ENCODE measurements at places on chromosomes 5 and 9.
A peak's percentile ranks its signal among the peaks of the same experiment; 100 is the strongest.

DNA sequence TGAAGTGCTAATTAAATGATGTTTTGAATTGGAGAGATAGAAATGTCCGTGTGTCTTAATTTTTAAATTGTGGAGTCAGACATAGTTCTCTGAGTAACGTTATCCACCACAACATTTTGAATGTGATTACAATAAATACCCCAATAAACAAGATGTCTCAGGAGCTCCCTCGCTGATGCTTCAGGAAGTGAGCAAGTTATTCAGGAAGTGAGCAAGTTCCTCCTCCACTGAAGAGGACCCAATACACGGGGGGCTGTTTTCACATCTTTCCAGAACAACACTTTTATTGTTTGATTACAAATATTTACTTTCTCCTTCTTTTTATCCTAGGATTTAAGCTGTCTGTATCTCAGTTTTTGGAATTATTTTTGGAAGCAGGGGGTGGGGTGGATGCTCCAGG is 363.8 kb downstream of the LRRC70 start:
- DNase-seq = no peak

DNA sequence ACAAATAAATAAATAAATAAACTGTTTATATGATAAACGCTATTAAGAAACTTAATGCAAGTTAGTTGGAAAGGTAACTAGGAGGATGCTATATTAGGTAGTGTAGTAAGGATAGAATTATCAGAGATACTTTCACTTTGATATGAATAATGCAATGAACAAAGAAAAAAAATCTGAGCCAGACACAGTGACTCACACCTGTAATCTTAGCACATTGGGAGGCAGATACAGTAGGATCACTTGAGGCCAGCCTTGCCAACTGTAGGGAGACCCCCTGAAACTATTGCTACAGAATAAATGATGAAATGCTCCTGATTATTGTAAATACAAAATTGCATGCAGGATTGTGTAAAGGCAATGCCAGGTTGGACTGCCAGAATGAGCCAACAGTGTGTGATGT is 109.2 kb downstream of the ANXA2R start:
- DNase-seq = no peak

DNA sequence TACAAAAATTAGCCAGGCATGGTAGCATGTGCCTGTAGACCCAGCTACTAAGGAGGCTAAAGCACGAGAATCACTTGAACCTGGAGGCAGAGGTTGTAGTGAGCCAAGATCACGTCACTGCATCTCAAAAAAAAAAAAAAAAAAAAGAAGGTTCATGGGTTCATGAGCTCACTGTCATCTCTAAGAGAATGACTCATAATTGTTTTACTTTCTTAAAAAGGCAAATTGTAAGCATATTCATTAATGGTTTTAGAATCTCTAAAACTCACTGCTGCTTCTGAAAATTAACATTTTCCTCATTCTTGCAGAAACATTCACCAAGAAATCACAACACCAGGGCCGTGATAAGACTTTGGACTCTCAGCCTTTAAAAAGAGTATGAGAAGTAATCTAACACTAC is 103.6 kb downstream of the GNA14 start:
- DNase-seq = no peak

GRCh38 chr9:74498621-74499095 is 1.5 kb downstream of the RORB start:
- DNase-seq = no peak

DNA sequence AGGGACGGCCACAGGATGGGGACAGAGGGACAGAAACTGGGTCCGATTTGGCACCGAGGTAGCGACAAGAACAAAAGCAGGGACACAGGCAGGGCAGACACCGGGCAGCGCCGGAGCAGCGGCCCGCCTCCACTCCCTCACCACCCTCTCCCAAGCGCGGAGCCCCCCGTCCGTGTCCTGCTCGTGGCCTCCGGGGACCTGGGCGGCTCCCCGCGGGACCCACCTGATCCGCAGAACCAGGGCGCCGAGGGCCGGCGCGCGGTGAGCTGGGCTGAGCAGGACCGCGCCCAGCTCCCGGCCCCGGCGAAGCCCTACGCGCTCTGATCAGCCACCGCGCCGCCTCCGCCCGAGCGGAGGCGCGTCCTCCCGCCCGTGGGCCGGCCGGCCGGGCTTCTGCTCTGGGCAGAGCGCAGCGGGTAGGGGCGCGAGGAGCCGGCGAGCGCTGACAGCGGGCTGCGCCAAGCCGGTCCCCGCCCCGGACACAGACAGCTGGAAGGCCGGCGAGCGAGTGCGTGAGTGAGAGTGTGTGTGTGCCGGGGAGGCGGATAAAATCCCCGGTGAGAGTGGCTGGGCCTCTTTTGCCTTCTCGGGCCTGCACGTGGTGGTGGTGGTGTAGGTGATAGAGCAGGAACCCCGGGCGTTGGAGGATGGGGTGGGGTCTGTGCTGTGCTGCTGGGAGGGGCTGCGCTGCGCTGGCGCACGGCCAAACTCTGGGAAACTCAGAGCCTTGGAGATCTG is at the start of gene GGTA1:
Gene GGTA1 (minus strand): TSS at position 418 of the 738 bp plus-strand sequence. CDS start 31,922 bp downstream, outside the sequence.
- peak; percentile 77 for DNase-seq

DNA sequence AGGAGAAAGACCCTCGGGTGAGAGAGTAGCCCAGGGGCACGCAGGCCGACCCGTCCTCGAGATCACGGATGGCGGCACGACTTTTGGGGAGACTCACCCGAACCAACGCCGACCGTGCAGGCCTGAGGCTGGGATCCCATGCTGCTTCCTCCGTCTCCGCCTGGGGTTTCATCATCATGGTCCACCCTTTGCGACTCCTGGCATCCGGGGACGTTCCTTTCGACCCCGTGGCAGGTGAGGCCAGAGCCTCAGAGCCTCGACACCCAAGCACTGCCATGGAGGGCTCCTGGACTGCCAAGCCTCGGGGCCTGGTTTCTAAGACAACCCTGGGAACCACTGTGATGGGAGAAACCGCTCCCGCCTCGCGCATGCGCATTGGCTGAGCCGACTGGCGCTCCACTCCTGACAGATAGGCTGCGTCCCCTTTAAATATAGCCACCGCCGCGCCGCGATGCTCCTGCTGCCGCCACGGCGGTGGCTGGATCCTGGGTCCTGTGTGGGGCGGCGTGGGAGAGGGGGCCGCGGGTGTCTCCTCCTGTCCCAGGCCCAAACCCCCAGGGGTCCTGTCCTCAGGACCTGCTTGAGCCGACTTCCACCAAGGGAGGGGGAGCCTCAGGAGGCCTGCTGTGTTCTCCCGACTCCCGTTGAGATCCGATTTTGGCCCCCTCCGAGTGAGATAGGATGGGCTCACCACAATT is 481.6 kb downstream of the SPATA31A7 start:
- no peak for DNase-seq

GRCh38 chr9:114249424-114250234 is 73.3 kb upstream of the ORM1 start:
- DNase-seq = no peak

- DNase-seq = no peak
Observed at GRCh38 chr5:80143491-80143890, 108.3 kb downstream of the THBS4 start.

GRCh38 chr9:109604781-109605180 is 106.7 kb upstream of the PTPN3 start:
- DNase-seq = no peak

GRCh38 chr5:27290172-27290571 is 251.8 kb upstream of the CDH9 start:
- no peak for DNase-seq

- DNase-seq = no peak
Observed at GRCh38 chr5:32933692-32934091, 222.6 kb downstream of the NPR3 start.

- DNase-seq = no peak
Observed at GRCh38 chr5:24351285-24351684, 293.5 kb downstream of the CDH10 start.

DNA sequence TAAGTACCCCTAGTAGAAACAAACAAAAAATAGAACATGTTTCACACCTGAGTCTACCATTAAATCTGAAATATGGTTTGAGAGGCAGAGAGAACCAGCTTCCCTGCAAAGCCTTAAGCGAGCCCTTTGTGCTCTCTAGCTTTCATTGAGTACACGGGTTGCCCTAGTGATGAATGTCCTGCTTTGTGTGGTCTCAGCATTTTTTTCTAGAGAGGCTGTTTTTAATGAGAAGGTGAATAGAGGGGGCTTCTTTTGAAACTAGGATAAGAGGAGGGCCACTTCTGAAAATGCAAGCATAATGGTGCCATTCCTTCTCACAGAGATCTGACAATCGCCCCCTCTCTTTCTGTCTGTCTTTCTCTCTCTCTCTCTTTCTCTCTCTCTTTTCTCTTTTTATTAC is 131.3 kb downstream of the MACIR start:
- DNase-seq = no peak

DNA sequence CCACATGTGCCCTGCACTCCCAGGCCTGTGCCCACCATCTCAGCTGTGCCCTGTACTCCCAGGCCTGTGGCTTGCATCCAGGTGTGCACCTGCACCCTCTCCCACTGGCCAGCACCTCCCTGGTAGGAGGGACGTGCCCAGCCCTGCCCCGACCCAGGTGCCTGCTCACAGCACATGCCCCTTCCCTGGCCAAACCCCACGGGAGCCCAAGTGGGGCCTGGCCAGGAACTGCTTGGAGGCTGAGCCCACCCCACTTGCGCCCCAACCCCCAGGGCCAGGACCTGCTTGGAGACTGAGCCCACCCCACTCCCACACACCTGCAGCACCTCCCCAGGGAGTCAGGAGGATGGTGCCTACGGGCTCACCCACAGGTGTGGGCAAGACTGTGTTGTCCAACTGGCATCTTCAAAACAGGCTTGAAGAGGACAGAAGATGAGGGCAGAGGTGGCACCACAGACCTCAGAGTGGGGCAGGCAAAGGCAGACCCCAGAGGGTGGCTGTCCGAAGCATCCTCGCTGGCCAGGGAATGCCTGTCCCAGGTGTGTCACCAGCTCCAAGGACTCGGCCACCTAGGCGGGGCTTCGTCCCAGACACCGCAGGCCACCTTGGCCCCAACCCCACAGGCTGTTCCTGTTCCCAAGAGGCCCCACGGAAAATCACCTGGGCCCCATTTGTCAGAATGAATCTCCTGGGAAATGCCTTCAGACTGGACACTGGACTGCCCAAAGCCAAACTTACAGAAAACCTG is 10.8 kb downstream of the ZDHHC11B start:
- no peak for DNase-seq

GRCh38 chr5:24353611-24354010 is 291.2 kb downstream of the CDH10 start:
- DNase-seq = no peak

GRCh38 chr5:108386345-108387061 is 4.6 kb upstream of the FBXL17 start:
- no peak for DNase-seq

DNA sequence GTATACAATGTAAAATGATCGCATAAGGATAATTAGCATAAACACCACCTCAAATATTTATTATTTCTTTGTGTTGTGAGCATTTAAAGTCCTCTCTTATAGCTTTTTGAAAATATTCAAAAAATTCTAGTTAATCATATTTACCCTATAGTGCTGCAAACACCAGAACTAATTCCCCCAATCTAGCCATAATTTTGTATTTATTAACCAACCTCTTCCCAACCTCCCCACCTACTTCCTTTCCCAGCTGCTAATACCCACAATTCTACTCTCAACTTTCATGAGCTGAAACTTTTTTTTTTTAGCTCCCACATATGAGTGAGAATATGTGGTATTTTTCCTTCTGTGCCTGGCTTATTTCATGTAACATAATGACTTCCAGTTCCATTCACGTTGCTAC is 317.8 kb upstream of the ATP10B start:
- DNase-seq = no peak

All from suppressor macrophage treated with lipopolysaccharide for 4 hours (primary cell).